ENCODE measurements at places on chromosomes 6 and 20.

- no peaks in the 10 kb centered on the region for H3K27me3 ChIP-seq
- no peaks in the 10 kb centered on the region for H3K36me3 ChIP-seq
- no peaks in the 10 kb centered on the region for H3K4me1 ChIP-seq
- no peak overlapping the region for H3K27ac ChIP-seq
These were observed 41.7 kb upstream of the RGS17 start for GRCh38 chr6:153172815-153173214.

DNA sequence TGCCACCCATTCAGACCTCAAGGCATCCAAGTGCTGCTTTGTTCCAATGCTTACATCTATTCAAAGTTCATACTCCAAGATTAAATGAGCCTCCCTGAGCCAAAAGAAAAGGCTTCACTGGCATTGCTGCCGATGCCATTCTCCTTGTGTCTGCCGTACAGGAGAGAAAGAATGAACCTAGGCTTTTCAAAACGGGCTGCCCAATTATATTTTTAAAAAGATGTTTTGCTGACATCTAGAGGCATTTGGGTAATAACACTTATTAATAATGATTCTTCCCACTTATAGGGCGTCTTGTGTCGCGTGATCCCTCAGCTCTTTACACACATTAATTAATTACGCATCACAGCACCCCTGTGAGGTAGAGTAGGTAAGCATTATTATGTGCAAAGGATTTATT lies 545.6 kb downstream of the PKHD1 start:
- no peak overlapping the region for H3K4me3 ChIP-seq
- no peaks in the 10 kb centered on the region for H3K36me3 ChIP-seq
- no peaks in the 10 kb centered on the region for H3K27me3 ChIP-seq
- no peak overlapping the region for H3K27ac ChIP-seq
- DNase-seq = no peak

- H3K4me1 ChIP-seq = no peaks in the 10 kb centered on the region
- H3K36me3 ChIP-seq = no peaks in the 10 kb centered on the region
- no peak overlapping the region for H3K27ac ChIP-seq
- H3K27me3 ChIP-seq = no peaks in the 10 kb centered on the region
- no peak overlapping the region for H3K4me3 ChIP-seq
These were observed 85.6 kb upstream of the PTPRK start for GRCh38 chr6:128605961-128606360.

GRCh38 chr6:12893036-12893435 lies 176.5 kb downstream of the PHACTR1 start:
- H3K4me1 ChIP-seq = no peaks in the 10 kb centered on the region
- no peaks in the 10 kb centered on the region for H3K36me3 ChIP-seq
- H3K27ac ChIP-seq = no peak overlapping the region
- no peaks in the 10 kb centered on the region for H3K27me3 ChIP-seq

GRCh38 chr6:100344761-100345160 lies 120.0 kb downstream of the SIM1 start:
- no peaks in the 10 kb centered on the region for H3K27me3 ChIP-seq
- no peak overlapping the region for H3K27ac ChIP-seq
- no peak overlapping the region for H3K4me3 ChIP-seq
- DNase-seq = no peak

Measured in H1 (cell line).